Osteocyte (in vitro differentiated cells): ENCODE measurements at places on chromosomes 1 and 21. TPM values are rescaled to one million over a fixed set of nuclear protein-coding genes. Genes with fewer than 3 reads are reported as not detected.

- peaks cover 2% of the 10 kb centered on the region for H3K27me3 ChIP-seq
- H3K27ac ChIP-seq = no peak overlapping the region
- H3K4me3 ChIP-seq = no peak overlapping the region
- H3K36me3 ChIP-seq = no peaks in the 10 kb centered on the region
- no peaks in the 10 kb centered on the region for H3K4me1 ChIP-seq
- DNase-seq = no peak
Observed at GRCh38 chr1:220928725-220929300, 49.6 kb downstream of the HLX start.

- H3K36me3 ChIP-seq = peaks cover 7% of the 10 kb centered on the region
- H3K4me1 ChIP-seq = peaks cover 17% of the 10 kb centered on the region
- no peak for DNase-seq
- H3K27me3 ChIP-seq = peaks cover 3% of the 10 kb centered on the region
Observed at GRCh38 chr21:45401916-45402900, 2.8 kb upstream of the COL18A1 start.

GPR157 gene
- total RNA-seq = 0.76 and 4.1 TPM in 2 replicates

NBPF3 gene
- 30.4 and 31.0 TPM in 2 replicates for total RNA-seq

GRCh38 chr1:22598736-22599135 lies 35.4 kb downstream of the EPHA8 start:
- H3K4me3 ChIP-seq = no peak overlapping the region
- DNase-seq = no peak
- no peaks in the 10 kb centered on the region for H3K4me1 ChIP-seq

FMO1 gene
- 2.7 and 3.6 TPM in 2 replicates for total RNA-seq

DNA sequence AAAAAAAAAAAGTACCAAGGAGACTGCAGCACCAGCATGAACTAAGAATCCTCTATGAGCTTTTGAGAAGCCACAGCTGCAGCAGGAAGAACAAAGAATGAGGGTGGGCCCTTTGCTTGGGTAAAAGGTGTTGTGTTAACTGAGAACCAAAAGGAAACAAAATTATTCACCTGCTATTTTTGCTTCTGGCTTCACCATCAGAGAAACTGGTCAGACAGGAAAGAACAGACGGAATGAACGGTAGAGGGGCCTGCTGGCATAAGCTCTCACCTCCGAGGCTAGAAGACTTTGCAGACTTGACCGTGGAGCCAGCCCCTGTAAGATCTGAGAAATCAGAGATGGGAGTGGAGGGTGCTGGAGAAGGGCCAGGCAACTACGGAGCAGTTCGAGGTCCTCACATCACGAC lies 27.6 kb downstream of the IL10RB start:
- no peak overlapping the region for H3K4me3 ChIP-seq
- H3K36me3 ChIP-seq = peaks cover 12% of the 10 kb centered on the region
- H3K4me1 ChIP-seq = peaks cover 10% of the 10 kb centered on the region
- H3K27ac ChIP-seq = no peak overlapping the region
- no peaks in the 10 kb centered on the region for H3K27me3 ChIP-seq

VAV3 gene
- not detected in 2 replicates for total RNA-seq

DNA sequence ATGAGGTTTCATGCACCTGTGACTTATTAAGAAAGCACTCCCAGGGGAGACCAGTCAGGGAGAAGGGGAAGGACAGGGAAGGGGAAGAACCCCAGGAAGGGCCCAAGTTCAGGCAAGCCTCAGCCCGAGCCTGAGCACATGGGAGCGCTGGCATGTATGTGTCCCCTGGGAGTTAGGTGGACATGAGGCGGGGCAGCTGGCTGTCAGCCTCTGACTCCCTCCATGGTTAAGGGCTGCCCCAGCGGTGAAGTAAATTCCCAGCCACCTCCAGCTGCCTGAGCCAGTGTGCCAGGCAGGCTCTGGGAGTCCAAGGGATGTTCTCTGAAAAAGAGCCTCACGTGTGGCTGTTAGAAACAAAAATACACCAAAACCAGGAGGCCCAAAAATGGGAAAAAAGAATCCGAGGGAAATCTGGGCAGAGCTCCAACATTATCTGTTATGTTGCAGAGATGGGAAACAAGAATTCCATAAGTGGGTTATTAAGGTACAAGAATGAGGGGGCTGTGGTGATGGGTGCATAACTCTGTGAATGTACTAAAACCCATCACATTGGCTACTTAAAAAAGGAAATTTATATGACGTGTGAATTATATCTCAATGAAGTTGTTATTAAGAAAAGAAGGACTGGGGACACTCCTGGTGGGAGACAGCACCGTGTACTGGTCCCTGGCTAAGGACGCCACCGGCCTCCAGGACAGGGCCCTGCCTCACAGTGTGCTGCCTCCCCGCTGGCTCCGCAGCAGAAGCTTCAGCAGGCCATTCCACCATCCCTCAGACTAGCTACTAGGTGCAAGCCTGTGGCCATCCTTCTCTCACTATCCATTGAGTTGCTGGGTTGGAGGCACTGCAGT lies 18.7 kb downstream of the DMRTB1 start:
- no peak for DNase-seq
- peaks cover 7% of the 10 kb centered on the region for H3K4me1 ChIP-seq
- peaks cover 41% of the 10 kb centered on the region for H3K27me3 ChIP-seq

TIE1 gene
- total RNA-seq = not detected in 2 replicates

ERVH48-1 gene
- total RNA-seq = not detected in 2 replicates

DNA sequence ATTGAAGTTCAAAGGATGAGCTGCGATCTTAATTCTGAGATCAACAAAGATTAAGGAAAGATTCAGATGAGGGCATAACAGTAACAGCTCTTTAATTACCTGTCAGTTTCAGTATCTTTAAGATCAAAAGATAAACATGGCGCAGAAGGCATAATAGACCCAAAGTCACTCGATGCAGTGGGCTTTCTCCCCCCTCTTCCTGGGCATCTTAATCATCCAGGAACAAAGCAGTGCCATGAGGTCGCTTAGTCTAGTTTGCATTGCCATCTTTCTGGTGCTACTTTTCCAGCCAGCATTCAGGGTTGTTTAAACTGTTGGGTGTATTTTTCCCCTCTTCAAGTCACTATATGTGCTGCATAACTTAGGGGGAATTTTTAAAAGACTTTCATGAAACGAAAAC lies 72.3 kb downstream of the HUNK start:
- DNase-seq = no peak
- no peak overlapping the region for H3K4me3 ChIP-seq
- peaks cover 8% of the 10 kb centered on the region for H3K4me1 ChIP-seq
- H3K27ac ChIP-seq = no peak overlapping the region

GRCh38 chr21:38249256-38249655 lies 7.5 kb upstream of the KCNJ15 start:
- H3K27me3 ChIP-seq = no peaks in the 10 kb centered on the region
- no peak for DNase-seq
- H3K27ac ChIP-seq = no peak overlapping the region

GRCh38 chr1:196655071-196655470 lies 3.2 kb downstream of the CFH start:
- H3K27me3 ChIP-seq = no peaks in the 10 kb centered on the region
- H3K27ac ChIP-seq = no peak overlapping the region
- no peak for DNase-seq
- H3K4me3 ChIP-seq = no peak overlapping the region

OPRD1 gene
- 0.27 and 0.34 TPM in 2 replicates for total RNA-seq

PTPN22 gene
- not detected in 2 replicates for total RNA-seq

DNA sequence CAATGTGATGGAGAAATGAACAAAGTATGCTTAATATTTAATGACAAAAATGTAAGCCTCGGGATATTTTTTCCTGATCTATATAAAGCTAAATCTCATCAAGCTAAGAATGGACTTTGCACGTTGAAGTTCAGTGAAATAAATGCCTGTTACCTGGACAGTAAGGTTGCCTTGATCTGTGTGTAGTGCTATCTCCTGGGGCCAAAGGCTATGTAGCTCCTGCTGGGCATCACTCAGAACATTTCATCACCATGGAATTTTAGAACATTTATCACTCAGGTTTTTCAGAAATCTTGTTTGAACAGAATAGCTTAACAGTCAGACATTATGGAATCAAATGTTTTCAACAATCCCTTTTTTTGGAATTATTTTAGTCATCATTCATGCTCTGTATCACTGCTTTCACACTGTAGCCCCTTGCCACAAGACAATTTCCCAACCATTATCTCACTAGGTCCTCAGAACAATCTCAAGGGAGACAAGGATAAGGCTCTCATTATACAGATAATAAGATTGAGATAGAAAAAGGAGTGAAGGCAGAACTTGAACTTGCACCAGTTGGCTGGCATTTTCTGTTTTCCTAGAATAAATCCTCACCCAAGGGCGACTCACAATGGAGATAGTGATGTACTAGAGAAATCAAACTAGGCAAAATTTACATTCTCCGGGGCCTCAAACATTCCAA lies 3.7 kb downstream of the OR10J1 start:
- H3K36me3 ChIP-seq = no peaks in the 10 kb centered on the region
- peaks cover 8% of the 10 kb centered on the region for H3K27me3 ChIP-seq
- no peaks in the 10 kb centered on the region for H3K4me1 ChIP-seq
- no peak for DNase-seq
- no peak overlapping the region for H3K27ac ChIP-seq
- H3K4me3 ChIP-seq = no peak overlapping the region

DNA sequence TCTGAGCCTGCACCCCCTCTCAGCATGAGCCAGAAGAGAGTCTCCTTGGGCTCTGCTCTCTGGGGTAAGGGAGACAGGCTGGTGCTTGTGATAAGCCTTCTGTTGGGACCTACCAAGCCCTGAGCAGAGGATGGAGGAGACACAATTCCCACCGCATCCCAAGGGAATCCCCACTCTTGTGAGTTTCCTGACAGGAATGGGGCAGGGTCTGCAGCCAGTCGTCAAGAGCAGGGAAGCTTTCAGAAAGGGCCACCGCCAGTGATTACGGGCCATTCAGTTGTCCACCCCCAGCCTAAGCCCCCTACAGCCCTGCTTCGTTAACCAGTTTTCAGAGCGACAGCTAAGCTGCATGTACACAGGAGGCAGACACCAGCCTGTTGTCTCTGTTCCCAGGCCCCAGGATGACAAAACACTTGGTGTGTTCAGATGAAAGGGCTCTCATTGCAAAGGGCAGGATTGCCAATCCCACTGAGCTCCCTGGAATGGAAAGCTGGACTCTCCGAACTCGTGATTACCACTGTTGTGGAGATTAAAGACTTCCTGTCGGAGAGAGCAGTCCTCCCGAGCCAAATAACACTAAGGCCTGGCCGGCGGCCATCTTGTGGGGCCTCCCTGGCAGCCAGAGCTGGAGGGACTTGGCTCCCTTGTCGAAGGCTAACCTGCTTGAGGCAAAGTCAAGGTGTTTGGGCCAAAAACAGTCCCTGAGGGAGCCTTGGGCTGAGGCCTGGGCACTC lies 37.4 kb upstream of the SLC30A1 start:
- DNase-seq = no peak
- H3K4me3 ChIP-seq = no peak overlapping the region
- H3K27ac ChIP-seq = no peak overlapping the region
- peaks cover 12% of the 10 kb centered on the region for H3K4me1 ChIP-seq
- H3K36me3 ChIP-seq = no peaks in the 10 kb centered on the region
- H3K27me3 ChIP-seq = no peaks in the 10 kb centered on the region

DNA sequence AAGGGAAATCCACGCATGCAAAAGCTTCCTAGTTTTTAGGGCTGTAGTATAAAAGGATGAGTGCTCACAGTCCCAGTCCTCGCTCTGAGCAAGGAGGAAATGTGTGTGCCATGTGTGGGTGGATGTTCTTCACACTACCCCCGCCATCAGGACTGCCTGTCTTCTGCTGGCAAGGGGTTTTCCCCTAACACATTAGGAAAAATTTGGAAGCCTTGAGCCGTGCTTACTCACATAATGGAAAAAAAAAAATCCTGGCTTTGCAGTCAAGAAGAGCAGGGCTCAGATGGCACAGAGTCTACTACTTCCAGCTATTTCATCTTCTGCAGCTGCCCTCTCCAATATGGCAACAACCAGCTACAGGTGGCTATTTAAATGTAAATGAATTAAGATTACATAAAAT lies 363.1 kb downstream of the PLPP3 start:
- H3K27me3 ChIP-seq = no peaks in the 10 kb centered on the region
- peaks cover 6% of the 10 kb centered on the region for H3K4me1 ChIP-seq
- no peak overlapping the region for H3K4me3 ChIP-seq
- H3K36me3 ChIP-seq = no peaks in the 10 kb centered on the region
- no peak overlapping the region for H3K27ac ChIP-seq
- no peak for DNase-seq

RAB7B gene
- 0.78 TPM in 2 replicates for total RNA-seq

DNA sequence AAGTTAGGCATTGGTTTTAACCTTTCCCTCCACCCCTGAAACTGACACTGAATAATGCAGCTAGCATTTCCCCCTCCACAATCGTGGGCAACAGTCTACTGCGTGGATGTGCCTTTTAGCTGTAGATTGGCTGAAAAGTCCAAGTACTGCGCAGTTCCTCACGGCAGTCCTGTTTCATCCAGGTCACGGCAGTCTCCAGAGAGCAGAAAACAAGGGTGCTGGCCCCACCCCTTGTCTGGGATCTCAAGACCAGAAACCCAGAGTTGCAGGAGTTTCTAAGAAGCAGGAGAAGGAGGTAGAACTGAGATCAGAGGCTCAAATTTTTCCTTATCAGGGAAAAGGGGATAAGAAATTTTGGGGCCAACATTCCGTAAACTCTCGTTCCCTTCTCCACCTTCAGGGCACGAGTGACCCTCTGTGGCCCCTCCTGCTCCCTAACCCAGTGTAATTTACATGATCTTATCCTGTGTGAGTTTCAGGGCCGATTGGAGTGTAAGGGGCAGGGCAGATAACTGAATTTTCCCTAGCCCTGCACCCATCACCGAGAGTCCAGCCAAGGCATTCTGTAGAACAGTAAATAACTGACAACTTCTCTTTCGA lies 25.9 kb upstream of the PLA2G2C start:
- no peak for DNase-seq
- no peak overlapping the region for H3K4me3 ChIP-seq
- peaks cover 51% of the 10 kb centered on the region for H3K27me3 ChIP-seq
- no peaks in the 10 kb centered on the region for H3K36me3 ChIP-seq
- peaks cover 2% of the 10 kb centered on the region for H3K4me1 ChIP-seq
- H3K27ac ChIP-seq = no peak overlapping the region

TEX38 gene
- total RNA-seq = not detected in 2 replicates

SLAMF9 gene
- total RNA-seq = not detected in 2 replicates

DTL gene
- total RNA-seq = 5.7 and 6.7 TPM in 2 replicates

ITPKB gene
- 28.3 and 30.0 TPM in 2 replicates for total RNA-seq

DNA sequence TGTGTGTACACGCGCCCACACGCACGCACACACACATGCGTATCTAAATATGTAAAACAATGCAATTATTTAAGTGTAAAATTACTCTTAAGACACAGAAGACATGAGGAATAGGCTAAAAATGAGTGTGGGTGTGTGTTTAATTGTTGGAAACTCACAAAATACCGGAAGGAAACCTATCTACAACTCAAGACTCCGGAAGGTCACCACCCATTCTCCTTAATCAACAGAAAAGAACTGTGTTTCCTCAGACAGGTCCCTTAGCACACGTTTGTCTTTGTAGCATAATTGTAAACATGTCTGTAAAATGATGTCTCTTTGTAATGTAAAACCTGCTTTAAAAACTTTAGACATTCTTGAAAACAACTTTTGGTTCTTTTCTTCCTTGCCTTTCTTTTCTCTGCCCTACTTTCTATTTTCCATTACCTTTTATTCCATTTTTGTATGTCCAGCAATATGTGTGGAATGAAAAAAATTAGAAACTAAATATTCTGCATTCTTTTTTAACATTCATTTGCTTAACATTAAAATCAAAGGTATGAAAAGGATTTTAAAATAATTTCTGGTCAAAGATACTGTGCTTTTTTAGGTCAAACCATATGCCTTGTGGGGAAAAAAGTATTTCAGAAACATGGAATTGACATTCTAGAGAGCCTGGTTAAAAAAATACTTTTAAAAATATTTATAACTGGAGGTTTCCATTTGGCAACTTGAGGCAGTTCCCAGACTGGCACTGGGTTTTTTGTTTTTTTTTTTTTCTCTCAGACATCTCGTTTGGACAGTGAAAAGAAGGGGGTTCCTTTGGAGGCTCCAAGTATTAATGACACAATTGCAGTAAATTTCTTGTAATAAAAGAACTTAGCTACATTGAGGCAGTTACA lies 46.2 kb downstream of the ATP5PF start:
- H3K27ac ChIP-seq = peak overlapping the region; percentile 82
- H3K4me3 ChIP-seq = no peak overlapping the region
- DNase-seq = no peak
- peaks cover 8% of the 10 kb centered on the region for H3K27me3 ChIP-seq
- H3K4me1 ChIP-seq = peaks cover 20% of the 10 kb centered on the region
